Effector CD4-positive, alpha-beta T cell (primary cell): ENCODE measurements at places on chromosomes 6 and 20.

DNA sequence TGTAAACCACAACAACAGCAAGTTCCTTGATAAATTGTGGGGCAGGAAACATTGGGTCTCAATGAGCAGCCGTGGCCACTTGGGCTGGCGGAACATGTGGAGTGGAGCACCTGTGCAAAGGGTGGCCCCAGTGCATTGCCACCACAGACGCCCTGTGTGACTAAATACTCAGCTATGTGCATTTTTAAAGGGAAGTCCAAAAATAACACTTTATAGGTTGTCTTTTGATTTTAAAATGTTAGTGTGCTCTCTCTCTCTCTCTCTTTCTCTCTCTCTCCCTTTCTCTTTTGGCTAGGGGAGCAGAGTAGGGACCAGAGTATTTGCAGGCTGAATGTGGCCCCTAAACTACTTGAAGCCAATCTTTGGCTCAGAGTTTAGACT lies 236.3 kb downstream of the BCAS1 start:
- no peak for DNase-seq

GRCh38 chr20:24425523-24426135 lies 43.8 kb upstream of the SYNDIG1 start:
- no peak for DNase-seq

DNA sequence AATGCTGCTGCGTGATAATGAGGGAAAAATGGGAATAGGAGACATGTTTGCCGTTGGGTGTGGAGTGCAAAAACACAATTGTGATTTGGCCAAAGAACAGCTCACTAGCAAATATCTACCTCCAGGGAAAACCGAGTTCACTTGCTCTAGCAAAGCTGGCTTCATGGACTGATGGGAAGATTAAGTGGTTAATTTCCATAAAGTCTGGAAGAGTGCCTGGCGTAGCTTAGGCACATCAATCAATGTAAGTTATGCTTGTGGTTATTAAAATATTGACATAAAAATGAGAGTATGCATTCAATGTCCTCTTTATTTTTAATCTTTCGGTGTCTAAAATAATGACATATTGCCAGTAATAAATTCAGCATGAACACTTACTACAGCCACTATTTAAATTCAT lies 267.5 kb downstream of the SMOC2 start:
- no peak for DNase-seq

DNA sequence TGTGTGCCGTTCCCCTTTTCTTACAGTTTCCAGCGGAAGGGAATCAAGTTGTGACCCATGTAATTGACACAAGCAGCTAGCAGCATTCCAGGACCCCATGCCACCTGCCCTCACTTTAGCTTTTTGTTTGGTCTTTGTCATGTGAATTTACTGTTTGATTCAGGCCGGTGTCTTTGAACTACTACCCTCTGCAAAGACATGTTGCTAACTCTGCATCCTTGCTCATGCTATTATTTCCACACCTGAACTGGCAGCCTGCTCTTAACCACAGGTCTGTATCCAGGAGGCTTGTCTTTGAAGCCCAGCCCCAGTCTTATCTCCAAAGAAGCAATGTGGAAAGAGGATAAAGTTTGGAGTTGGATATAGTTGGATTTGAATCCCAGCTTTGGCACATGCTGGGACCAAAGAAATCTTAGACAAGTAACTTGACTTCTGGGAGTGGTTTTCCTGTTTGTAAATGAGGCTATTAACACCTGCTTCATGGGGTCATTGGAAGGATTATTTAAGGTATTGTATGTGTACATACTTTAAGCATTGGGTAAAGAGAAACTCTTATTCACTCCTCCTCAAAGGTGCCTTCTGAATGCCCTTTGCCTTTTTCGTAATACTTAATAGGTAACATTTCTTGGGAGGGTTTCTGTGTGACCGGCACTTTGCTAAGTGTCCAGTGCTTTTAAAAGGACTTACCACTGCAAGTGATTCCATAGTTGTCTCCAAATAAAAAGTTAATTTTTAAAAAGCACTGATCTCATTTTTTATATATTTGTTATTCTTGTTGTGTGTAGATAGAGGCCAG lies 52.4 kb downstream of the RALY start:
- DNase-seq: no peak

GRCh38 chr6:23013776-23014175 lies 444.4 kb downstream of the HDGFL1 start:
- no peak for DNase-seq

DNA sequence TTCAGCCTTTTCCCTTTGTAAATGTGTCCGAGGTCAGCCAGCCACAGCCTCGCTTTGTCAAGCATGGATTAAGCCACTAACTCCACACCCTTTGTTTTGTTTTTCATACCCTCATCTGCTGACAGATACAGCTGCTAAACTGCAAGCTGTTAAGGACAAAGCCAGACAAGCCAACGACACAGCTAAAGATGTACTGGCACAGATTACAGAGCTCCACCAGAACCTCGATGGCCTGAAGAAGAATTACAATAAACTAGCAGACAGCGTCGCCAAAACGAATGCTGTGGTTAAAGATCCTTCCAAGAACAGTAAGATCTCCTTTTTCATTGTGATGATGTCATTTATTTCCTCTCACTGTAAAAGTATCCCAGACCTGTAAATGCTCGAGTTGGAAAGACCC lies 269.3 kb downstream of the ARHGAP18 start:
- no peak for DNase-seq

DNA sequence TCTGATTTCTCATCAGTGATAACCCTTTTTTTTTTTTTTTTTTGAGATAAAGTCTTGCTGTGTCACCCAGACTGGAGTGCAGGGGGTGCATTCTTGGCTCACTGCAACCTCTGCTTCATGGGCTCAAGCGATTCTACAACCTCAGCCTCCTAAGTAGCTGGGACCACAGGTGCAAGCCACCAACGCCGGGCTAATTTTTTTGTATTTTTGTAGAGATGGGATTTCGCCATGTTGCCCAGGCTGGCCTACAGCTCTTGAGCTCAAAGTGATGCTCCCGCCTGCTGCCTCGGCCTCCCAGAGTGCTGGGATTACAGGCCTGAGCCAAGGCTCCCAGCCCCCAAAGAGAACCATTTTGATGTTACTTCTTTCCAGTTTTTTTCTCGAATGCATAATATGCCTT lies 2.2 kb downstream of the FABP7 start:
- no peak for DNase-seq

- DNase-seq: no peak
Measured at GRCh38 chr20:44457016-44457415, 18.7 kb upstream of the TTPAL start.

DNA sequence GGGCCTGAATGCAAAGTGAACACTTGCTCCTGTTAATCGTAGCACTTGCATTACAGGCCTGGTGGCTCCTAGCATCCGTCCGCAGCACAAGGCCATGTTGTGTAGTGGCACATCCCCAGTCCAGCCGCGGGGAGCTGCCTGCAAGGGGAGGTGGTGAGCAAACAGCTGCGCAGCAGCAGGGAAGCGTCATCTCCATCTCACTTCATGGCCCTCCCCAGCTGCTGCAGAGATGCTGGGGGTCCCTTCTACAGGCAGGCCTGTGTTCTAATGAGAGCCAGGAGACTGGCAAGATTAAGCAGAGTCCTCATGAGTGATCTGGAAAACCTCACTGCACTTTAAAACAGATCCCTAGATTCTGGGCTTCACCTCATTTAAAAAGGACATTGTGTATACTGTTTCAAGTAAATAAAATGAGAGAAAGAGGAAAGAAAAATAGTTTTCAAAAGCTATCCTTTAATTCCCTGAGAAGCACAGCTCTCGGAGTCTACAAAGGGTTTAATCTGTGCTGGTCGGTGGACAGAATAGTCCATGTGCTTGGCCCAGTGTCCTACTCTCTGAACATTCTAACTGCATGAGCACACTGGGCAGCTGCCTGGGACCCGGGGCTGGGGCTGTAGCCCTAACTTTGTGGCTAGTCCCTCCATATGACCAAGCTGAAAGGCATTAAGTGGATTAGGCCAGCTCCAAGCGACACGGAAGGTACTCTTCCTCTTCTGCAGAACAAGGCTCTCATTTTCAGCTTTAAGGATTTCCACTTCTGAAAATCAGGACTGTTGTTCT lies 125.8 kb downstream of the LY86 start:
- DNase-seq: no peak

DNA sequence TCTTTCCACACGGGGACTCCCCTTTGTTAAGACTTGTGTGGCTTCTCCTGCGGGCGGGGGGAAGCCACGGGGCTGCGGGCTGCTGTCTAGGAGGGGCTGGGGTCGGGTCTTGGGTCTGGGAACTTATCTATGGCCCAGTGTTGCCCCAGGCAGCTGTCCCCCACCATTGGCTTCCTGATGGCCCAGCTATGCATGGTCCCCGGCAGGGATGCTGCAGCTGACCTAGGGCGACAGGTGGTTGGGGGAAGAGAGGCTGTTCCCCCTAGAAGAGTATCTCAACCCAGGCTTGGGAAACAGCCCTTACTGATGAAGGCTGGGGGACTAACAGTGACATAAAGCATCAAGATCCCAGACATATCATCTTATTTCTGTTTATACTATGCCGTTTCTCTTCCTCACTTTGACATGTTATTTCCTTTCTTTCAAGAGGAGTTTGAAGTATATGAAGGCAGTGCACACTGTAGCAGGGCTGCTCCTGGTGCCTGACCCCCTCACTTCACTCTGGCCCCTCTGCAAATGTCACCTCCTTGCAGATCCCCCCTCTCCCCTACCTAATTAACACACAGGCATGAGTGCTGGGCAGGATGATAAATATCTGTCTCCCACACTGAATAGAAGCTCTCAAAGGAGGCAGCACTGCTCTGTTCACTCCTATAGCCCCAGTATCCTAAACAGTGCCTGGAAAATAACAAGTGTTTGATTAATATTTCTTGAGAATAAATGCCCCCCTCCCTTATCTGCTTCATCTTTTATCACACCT lies 87.0 kb downstream of the HIVEP2 start:
- DNase-seq: peak; percentile 20

- DNase-seq: no peak
Measured at GRCh38 chr6:69835414-69836179, 30.8 kb upstream of the COL19A1 start.

- DNase-seq: no peak
Measured at GRCh38 chr6:163708466-163708865, 293.9 kb downstream of the QKI start.

GRCh38 chr6:79733388-79733787 lies 102.3 kb downstream of the SH3BGRL2 start:
- no peak for DNase-seq

DNA sequence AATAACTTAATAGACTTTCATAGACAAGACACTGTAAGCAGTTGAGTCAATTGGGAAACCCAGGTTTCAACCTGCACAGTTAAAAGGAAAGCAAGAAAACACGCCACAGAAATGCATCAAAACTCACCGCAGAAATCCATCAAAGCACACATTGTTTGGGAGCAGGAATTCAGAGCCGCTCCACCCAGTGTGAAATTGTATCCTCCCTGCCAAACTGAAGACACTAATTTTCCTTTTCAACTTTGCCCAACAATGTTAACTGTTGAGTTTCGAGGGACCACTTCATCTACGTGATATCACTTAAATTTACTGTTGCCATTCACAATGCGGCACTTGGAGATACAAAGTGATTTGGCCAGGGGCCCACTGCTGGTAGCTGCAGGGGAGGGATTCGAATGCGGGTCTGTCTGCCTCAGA lies 92.7 kb downstream of the DACT2 start:
- DNase-seq: no peak

GRCh38 chr6:104858642-104859041 lies 1.1 kb downstream of the HACE1 start:
- DNase-seq: no peak

- no peak for DNase-seq
Measured at GRCh38 chr20:52941808-52942207, 30.4 kb upstream of the TSHZ2 start.

GRCh38 chr6:98230250-98230649 lies 604.1 kb upstream of the POU3F2 start:
- no peak for DNase-seq

GRCh38 chr20:17504066-17504897 lies 26.9 kb downstream of the BFSP1 start:
- DNase-seq: no peak

DNA sequence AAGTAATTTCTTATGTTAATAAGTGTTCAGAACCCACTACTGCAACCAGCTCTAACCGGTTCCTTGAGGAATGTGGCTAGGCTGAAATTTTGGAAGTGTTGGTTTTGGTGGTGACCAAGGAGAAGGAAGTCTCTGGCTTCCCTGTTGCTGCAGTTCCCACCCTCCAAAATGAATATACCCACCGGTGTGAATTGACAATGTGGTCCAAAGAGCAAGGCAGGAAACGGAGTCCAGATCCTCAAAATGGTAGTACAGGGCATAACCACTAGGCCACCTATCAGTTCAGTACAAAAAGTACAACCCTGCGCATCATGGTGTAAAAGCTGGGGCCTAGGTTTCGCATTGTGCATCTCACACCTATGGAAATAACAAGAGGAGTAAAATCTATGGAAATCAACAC lies 2.8 kb downstream of the ADNP start:
- no peak for DNase-seq

DNA sequence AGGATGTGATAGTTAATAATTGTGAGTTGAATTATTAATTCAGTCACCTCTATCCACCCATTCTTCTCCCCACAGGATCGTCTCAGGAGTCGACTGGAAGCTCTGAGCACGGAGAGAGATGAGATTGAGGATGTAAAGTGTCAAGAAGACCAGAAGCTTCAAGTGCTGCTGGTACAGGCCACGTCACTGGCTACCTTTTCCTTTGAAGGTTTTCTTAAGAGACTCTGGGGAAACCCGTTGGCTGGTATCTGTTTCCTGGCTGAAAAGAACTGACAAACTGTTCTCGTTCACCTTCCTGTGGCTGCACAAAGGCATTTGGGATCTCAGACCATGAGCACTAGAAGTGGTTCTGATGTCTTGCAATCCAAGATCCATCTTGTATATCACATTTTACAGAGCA lies 3.8 kb downstream of the TRIM15 start:
- DNase-seq: no peak

- DNase-seq: no peak
Measured at GRCh38 chr6:120935908-120936307, 398.4 kb downstream of the TBC1D32 start.

GRCh38 chr20:51943761-51944160 lies 141.4 kb upstream of the SALL4 start:
- DNase-seq: no peak

- DNase-seq: no peak
Measured at GRCh38 chr20:59316911-59317731, 16.7 kb downstream of the EDN3 start.

GRCh38 chr20:1809611-1810510 lies 85.3 kb upstream of the SIRPA start:
- DNase-seq: no peak

- no peak for DNase-seq
Measured at GRCh38 chr20:42567409-42567808, 622.3 kb downstream of the PTPRT start.

DNA sequence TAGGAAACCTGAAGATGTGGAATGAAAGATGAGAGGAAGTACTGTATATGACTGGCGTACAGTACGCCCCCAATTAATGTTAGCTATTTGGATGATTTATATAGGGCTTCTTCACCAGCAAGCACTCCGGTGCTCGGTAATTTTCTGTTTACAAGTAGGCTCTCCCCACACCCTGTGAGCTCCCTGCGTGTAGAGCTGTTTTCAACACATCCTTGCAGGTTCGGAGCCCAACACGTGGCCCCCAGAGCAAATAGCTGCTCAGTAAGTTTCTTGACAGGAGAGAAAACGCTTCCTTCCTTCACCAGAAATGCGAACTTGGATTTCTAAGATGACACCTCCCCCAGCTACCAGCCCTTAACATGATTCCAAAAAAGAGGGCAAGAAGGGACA lies 1.2 kb upstream of the RAB22A start:
- DNase-seq: no peak

GRCh38 chr20:8368670-8369069 lies 236.6 kb downstream of the PLCB1 start:
- no peak for DNase-seq
